ENCODE measurements at places on chromosomes 7 and 10.
A peak's percentile ranks its signal among the peaks of the same experiment; 100 is the strongest.

DNA sequence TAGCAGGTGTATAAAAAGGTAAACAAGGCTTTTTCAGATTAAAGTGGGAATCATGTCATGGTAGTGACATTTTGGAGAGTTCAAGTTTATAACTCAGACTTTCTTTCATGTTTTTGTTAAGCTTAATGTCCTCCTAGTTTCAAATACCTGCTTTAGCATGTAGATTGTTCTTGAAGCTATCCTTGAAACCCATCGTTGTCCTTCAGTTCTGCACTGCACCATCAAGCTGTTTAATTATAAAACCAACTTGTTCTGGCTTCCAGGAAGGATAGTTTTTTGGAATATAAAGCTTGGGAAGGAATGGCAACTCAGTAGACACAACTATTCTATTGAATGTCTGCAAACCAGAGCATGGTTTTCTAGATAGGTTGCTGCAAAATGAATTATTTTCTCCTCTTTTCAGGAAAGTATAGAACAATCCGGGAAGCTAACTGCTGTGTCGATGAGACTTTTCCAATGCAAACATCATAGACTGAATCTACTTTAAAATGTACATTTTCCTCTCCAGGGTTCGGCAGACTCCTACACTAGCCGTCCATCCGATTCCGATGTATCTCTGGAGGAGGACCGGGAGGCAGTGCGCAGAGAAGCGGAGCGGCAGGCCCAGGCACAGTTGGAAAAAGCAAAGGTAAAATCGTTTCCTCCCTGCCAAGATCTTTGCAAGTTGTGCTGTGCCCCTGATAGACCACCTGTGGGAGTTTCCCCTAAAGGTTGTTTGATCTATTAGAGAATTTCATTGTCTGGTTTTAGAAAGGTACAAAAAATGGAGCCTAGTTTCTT, 249.8 kb downstream of the NSUN6 start:
- H3K36me3 ChIP-seq = no peaks in the 10 kb centered on the region
- no peak overlapping the region for H3K27ac ChIP-seq
- H3K4me1 ChIP-seq = peaks cover 10% of the 10 kb centered on the region
- peak overlapping the region; percentile 76 for H3K4me3 ChIP-seq
- DNase-seq = no peak
- peaks cover 25% of the 10 kb centered on the region for H3K27me3 ChIP-seq

DNA sequence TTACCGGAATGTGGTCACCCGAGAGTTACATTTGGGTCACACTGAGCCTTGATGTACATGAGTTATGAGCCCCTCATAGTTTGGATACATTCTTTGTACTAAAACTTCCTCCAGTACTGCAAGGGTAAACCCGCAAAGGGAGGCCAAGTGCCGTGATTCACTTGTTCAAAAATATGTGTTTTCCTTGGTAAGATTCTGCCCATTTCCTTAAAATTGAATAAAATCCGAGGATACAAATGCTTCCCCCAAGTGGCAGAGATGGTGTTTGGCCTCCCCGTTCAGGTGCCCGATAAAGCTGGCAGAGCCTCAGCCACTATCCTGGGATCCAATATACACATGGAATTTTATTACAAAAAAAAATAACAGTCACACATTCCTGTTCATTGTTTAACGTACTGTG, 268.3 kb downstream of the DIP2C start:
- no peak overlapping the region for H3K4me3 ChIP-seq
- H3K27ac ChIP-seq = no peak overlapping the region
- H3K4me1 ChIP-seq = no peaks in the 10 kb centered on the region
- H3K36me3 ChIP-seq = no peaks in the 10 kb centered on the region
- DNase-seq = no peak
- H3K27me3 ChIP-seq = peaks cover 2% of the 10 kb centered on the region

DNA sequence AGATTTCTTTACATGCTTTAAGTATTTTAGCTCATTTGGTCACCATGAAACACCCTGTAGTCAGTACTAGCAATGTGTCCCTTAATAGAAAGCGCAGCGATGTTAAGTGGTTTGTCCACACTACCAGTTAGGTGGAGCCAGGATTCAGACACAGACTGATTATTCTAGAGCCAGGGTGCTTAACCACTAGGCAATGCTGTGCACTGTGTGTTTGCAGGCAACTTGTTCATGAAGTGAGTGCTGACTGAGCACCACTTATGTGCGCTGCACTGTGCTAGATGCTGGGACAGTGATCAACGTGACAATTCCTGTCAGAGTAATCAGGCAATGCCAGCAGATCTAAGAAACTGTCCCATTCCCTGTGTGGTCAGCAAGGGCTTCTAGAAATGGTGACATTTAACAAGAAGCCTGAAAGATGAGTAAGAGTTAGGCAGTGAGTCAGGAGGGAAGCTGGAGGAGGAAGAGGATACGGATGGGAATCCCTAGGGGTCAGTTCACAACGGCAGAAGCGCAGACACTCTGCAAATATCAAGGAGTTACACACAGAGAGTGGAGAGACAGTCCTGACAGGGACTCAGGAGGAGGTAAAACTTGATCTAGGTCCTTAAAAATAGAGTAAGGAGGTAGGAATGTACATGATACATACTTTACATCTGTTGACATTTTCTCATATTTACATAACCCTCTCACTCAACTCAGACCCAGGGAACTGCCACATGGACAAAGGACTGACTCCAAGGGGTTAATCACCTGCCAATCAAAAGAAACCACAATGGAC, 69.7 kb upstream of the EGR2 start:
- no peak overlapping the region for H3K4me3 ChIP-seq
- H3K27me3 ChIP-seq = peaks cover 26% of the 10 kb centered on the region
- H3K36me3 ChIP-seq = no peaks in the 10 kb centered on the region
- peaks cover 30% of the 10 kb centered on the region for H3K4me1 ChIP-seq
- DNase-seq = no peak

DNA sequence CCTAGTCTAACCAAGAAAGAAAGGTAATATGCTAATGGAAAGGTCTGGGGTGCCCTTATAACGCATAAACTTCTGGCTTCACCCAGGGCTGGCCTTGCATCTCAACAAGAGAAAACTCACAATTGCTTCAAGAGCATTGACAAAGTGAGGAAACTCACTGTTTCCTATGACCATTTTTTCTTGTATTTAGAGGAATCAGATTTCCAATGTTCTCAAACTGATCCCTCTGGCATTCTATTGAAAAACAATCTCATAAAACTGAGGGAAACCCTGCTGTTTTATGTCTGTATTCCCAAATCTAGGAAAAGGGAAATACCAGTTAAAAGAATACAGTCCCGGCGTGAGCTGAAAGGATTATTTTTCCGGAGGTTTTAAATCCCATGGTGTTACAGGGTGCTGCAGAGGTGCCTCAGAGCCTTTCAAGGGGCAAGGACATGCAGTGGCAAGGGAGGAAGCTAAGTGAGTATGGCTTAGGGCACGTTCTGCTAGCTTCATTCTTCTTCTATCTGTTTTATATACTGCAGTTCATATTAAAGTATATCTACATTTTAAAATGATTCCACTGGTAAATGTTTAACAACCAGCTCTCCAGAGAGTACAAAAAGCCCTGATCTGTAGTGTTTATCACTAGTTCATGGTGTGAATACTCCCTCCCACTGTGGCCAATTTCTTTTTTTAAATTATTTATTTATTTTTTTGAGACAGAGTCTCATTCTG, 68.7 kb downstream of the CAV1 start:
- no peak overlapping the region for H3K4me3 ChIP-seq
- peaks cover 52% of the 10 kb centered on the region for H3K27me3 ChIP-seq
- peaks cover 16% of the 10 kb centered on the region for H3K4me1 ChIP-seq
- no peak for DNase-seq

DNA sequence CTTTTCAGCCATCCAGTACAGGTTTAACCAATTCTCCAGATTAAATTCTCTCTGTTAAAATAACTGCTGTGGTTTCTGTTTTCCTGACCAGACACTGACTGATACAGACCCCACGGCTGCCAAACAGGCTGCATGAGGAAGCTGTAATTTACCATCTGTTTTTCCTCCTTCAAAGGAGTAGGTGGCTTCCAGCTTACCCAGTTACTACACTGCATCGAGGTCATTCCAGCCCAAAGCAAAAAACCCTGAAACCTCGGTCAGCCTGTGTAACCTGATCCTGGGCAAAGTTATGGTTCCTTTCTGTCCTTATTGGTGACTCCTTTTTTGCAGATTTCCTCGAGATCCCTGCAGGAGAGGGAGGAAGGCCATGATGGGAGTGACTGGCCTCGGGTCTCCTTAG, 27.9 kb upstream of the LOXL4 start:
- H3K4me1 ChIP-seq = no peaks in the 10 kb centered on the region
- DNase-seq = no peak
- H3K27ac ChIP-seq = no peak overlapping the region
- no peak overlapping the region for H3K4me3 ChIP-seq
- peaks cover 4% of the 10 kb centered on the region for H3K27me3 ChIP-seq

- no peak overlapping the region for H3K27ac ChIP-seq
- no peaks in the 10 kb centered on the region for H3K36me3 ChIP-seq
- no peak overlapping the region for H3K4me3 ChIP-seq
These were observed 4.6 kb downstream of the CHST3 start for GRCh38 chr10:71968553-71969474.

GRCh38 chr10:94493463-94493862, 52.1 kb upstream of the HELLS start:
- no peak overlapping the region for H3K4me3 ChIP-seq
- H3K27me3 ChIP-seq = peaks cover 3% of the 10 kb centered on the region
- no peak overlapping the region for H3K27ac ChIP-seq

DNA sequence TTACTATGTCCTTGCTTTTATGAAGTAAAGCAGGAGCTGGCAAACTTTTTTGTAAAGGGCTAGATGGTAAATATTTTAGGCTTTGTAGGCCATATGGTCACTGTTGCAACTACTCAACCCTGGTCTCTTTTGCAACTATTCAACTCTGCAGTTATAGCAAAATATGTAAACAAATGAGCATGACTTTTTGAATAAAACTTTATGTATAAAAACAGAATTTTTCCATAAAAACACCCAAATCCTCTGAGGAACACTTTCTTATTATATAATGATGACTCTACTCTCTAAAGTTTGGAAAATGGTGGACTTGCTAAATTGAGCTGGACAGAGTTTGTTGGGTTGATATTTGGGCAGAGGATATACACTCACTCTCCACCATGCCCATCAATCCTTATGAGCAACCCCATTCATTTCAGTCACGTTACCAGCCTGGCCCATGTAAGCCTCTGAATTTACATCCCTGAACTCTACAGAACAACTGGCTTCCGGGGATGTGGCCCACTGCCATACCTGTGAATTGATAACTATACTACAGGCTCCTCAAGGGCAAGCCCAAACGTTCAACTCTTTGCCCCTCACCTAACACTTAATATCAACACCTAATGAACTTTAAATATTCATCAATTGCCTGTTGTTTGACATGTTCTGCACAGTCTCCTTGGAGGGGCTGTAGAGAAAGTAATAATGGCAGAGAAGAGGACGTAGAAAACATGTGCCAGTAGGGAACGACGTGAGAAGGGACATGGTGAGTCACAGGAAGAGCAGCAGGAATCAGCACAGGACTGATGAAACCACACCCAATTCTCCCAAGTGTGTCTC, 37.6 kb downstream of the SGMS1 start:
- no peak overlapping the region for H3K27ac ChIP-seq
- H3K27me3 ChIP-seq = no peaks in the 10 kb centered on the region
- H3K36me3 ChIP-seq = peaks cover 4% of the 10 kb centered on the region
- H3K4me3 ChIP-seq = no peak overlapping the region
- DNase-seq = no peak

- H3K4me1 ChIP-seq = no peaks in the 10 kb centered on the region
- DNase-seq = no peak
- no peak overlapping the region for H3K27ac ChIP-seq
- peaks cover 2% of the 10 kb centered on the region for H3K27me3 ChIP-seq
These were observed 25.2 kb downstream of the MET start for GRCh38 chr7:116697152-116697551.

DNA sequence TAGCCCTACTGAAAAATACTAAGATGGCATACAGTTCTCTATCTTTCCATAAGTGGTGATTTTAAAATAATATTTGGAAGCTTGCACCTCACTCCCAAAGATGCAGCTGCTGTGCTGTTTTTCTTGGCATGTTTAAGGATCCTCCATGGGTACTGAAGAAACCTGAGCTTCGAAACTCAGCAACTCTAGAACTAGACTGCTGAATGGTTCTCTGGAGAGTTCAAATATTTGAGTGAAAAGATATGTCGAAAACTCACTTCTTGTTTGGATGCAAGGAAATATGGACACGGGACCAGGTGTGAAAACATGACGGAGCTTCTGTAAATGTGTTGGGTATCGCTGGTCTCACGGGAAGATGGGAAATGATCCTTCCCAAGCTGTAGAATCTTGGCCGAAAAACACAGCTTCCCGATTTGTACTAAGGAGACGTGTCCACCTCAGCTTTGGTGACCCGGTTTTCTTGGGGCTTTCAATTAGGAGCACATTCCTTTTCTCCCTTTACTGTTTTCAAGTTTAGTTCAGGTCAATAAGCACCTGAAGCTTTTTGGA, 543.8 kb upstream of the NRP1 start:
- no peak overlapping the region for H3K27ac ChIP-seq
- no peak overlapping the region for H3K4me3 ChIP-seq
- no peaks in the 10 kb centered on the region for H3K36me3 ChIP-seq
- no peaks in the 10 kb centered on the region for H3K4me1 ChIP-seq

DNA sequence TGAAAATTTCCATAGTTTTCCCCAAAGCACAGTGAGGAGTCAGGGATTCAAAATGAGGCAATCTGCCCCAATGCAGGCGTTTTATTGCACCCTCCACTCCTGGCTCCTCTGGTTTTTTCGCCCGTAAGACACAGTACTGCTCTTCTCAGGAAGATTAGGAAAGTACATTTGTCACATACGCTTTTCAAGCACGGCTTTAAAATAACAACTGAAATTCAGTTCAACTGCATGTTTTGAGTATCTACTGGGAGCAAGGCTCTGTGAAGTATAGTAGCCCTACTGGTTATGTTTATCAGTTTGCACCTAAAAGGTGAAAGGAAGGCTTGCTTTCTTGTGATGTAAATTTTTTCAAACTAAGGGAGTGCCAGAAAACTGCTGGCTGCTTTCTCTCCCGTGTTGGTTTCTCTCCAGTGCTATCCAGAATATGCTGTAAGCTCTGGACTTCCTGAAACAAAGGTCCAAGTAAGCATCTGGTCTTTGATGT, 1.9 kb upstream of the SGMS1 start:
- H3K4me3 ChIP-seq = peak overlapping the region; percentile 83
- no peak for DNase-seq
- peaks cover 30% of the 10 kb centered on the region for H3K27me3 ChIP-seq
- H3K27ac ChIP-seq = peak overlapping the region; percentile 77

GRCh38 chr10:78285226-78285625, 251.6 kb downstream of the RPS24 start:
- no peaks in the 10 kb centered on the region for H3K4me1 ChIP-seq
- H3K27me3 ChIP-seq = peaks cover 2% of the 10 kb centered on the region
- H3K36me3 ChIP-seq = no peaks in the 10 kb centered on the region
- H3K27ac ChIP-seq = no peak overlapping the region
- no peak for DNase-seq

GRCh38 chr7:27151931-27152815, at the start of gene HOXA3:
Gene HOXA3 (minus strand): TSS chr7:27152583. CDS start chr7:27110640, 41,943 bp downstream.
- H3K4me1 ChIP-seq = peaks cover 17% of the 10 kb centered on the region
- DNase-seq = no peak
- H3K36me3 ChIP-seq = peaks cover 4% of the 10 kb centered on the region
- H3K27ac ChIP-seq = no peak within 1 kb of the TSS
- H3K4me3 ChIP-seq = peak within 1 kb of the TSS; percentile 60
- peaks cover 87% of the 10 kb centered on the region for H3K27me3 ChIP-seq

Measured in activated T-helper 2 cell treated with anti-CD3 and anti-CD28 coated beads, Interferon-gamma antibody, Interleukin-2, Interleukin-4, amounts not matched to agents 10 μg/mL and 5 μg/mL and 100 μg/mL, durations not matched to agents 14 hours and 24 hours and 36 hours (primary cell).